T follicular helper cell (primary cell): ENCODE measurements at places on chromosomes 7 and 10.

- DNase-seq: no peak
Observed at GRCh38 chr7:66668677-66669076, 40.0 kb downstream of the KCTD7 start.

- DNase-seq: no peak
Observed at GRCh38 chr10:52639652-52640051, 132.9 kb downstream of the MBL2 start.

GRCh38 chr7:75868153-75868552 lies 10.7 kb upstream of the RHBDD2 start:
- DNase-seq: no peak

- no peak for DNase-seq
Observed at GRCh38 chr7:144830024-144830785, 5.6 kb downstream of the TPK1 start.

DNA sequence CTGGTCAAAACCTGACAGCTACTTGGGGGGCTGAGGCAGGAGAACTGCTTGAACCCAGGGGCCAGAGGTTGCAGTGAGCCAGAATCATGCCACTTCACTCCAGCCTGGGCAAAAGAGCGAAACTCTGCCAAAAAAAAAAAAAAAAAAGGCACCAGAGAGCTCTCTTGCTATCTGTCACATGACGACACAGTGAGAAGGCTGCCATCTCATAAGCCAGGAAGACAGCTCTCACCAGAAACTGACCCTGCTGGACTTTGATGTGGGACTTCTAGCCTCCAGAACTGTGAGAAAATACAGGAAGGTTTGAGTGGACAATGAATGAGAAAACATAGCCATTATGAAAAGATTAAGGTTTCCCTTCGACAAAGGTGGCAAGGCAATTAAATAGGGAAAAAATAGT lies 51.1 kb upstream of the KCNIP2 start:
- no peak for DNase-seq

GRCh38 chr10:127612-128432 lies 7.4 kb upstream of the ZMYND11 start:
- no peak for DNase-seq

GRCh38 chr10:114313139-114313538 lies 74.1 kb downstream of the VWA2 start:
- no peak for DNase-seq

- no peak for DNase-seq
Observed at GRCh38 chr10:50432211-50433009, 181.1 kb upstream of the ASAH2 start.

- DNase-seq: no peak
Observed at GRCh38 chr7:35553519-35553918, 141.4 kb downstream of the HERPUD2 start.

DNA sequence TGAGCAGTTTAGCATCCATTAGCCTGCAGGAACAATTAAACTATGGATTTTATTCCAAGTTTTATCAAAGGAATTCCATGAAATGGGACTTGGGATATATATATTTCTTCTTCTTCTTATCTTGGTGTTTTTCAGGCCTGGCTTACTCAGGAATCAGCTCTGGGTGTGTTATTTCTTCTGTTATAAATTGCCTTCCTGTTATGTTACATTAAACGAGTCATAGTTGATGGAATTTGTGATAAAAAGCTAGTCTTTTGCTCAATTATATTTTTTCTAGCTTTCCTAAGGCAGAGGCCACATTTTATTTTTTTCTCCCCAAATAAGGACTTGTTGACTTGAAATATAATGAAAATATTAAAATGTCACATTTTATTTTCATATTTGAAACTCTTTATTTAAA lies 141.3 kb downstream of the EPC1 start:
- DNase-seq: no peak
